CD4-positive, alpha-beta T cell treated with Interleukin-4 for 1 hour (primary cell): ENCODE measurements at places on chromosomes 2 and 18.
A peak's percentile ranks its signal among the peaks of the same experiment; 100 is the strongest.

DNA sequence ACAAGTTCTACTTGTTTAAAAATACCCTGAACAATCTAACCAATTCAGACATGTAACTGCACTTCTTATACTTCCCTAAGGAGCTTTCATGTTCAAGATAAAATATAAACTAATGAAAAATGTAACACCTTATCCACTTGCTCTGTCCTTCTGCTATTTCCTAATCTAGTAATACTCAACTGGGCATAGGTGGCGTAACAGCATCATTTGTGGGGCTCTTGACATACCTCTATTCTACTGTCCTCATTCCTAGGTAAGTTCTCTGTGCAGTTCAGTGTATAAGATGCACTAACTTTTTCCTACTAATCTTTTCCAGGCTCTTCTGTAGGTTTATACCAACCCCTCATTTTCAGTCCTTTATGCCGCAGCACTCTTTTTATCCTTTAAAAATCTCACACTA is 36.7 kb downstream of the PRKD3 start:
- peak; percentile 23 for DNase-seq

DNA sequence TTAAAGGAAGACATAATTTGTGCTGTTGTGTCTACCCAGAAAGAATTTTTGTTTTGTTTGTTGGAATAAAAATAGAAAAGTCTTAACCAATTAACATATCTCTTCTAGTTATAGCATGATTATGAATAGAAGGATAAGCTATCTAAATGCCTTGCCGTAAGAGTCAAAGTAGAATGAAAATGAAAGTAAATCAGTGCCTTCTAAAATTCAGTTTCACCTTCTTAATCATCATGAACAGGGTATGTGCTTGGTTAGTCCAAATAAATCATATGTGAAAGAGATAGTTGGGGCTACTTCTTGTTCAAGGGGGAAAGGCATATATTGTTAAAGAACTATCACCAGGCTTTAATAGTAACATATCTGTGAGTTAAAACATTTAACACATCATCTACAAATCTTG is 91.5 kb downstream of the GULP1 start:
- no peak for DNase-seq

- no peak for DNase-seq
Observed at GRCh38 chr2:70596739-70597138, 43.1 kb upstream of the TGFA start.

- peak; percentile 73 for DNase-seq
Observed at GRCh38 chr2:85405201-85406059, 4.7 kb downstream of the CAPG start.

DNA sequence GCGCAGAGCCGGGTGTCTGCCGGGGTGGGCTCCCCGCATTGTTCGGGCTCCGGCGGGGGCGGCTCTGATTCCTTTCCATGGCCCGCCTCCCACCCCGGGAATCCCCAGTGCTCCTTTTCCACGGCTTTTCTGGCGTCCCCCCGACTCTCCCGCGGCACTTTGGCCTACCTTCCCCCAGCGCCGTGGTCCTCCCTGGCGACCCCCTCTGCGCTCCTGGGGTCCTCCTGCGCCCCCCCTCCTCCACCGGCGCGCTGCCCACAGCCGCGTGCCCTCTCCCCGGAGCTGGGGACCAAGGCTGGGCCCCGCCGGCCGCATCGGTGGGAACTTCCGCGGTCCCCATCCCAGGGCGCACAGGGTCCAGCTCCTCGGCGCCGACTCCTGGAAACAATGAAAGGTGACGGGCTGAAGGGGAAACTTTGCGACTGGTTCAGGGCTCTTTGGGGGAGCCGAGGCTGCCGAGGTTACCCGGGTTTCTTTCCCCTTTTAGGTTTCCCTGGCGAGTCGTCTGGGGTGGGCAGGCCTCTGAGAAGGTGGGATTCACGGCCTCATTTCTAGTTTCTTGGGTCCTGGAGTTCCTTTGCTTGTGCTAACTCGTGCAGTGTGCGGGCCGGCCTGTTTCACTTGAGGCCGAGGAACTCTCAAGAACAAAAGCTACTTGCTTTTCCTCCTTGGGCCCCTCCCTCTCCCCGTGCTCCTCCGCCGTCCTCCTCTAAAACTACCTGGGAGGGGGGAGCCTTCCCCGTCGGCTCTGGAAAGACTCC is 2.2 kb downstream of the TGIF1 start:
- peak; percentile 38 for DNase-seq

DNA sequence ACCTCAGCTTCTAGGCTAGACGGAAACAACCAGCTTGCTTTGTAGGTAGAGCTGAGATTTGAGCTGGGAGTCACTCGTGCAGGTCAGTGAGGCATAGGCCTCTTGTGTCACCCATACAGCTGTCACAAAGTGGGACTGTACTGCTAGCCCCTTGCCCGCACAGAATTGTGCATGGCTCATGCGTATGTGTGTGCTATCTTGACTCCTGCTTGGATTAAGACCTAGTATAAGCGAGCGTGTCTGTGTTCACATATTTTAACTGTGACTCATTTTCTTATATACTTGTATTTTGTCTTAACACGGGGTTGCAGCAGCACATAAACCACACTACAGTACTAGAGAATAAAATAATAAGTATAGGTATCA is 20.1 kb downstream of the CEP68 start:
- no peak for DNase-seq

DNA sequence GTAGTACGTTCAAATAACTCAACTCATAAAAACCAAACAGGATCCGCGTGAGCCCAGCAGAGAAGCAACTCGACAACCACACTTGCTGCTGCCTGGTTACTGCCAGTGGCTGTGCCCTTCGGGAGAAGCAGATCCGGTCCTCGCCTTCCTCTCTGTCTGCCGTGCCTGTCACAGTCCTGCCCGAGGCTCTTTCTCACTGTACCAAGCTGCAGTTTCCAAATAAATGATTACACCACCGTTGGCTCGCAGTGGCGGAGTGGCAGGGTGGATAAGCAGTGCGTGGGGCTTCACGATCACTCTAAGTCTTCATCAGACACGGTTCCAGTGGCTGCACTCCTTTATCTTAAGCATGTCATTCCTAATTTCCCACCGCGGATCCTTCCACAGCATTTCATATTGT is 26.1 kb upstream of the SALL3 start:
- DNase-seq, result no peak

GRCh38 chr2:230520875-230521155 is 104.8 kb downstream of the SP100 start:
- DNase-seq, result no peak

DNA sequence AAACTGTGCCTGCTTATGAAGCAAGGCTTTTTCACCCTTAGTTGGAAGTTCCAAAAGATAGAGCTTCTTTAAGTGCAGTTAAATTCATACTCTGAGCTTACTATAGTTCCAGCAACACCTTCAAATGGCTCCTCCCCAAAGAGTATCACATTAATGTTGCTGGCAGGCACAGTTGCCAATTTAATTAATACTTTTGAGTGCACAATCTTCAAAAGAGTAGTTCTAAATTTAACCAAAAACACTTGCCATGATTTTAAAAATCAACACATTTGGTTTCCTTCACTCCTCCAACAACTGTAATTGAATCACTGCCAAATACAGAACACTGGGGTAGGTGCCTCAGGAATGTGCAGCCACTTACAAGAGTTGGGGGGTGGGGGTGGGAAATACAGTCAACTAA is 150.6 kb upstream of the UBE2E3 start:
- DNase-seq, result no peak

GRCh38 chr2:88698498-88699233 is 7.2 kb downstream of the RPIA start:
- DNase-seq, result no peak

GRCh38 chr2:15584767-15585469 is 6.8 kb upstream of the DDX1 start:
- no peak for DNase-seq

DNA sequence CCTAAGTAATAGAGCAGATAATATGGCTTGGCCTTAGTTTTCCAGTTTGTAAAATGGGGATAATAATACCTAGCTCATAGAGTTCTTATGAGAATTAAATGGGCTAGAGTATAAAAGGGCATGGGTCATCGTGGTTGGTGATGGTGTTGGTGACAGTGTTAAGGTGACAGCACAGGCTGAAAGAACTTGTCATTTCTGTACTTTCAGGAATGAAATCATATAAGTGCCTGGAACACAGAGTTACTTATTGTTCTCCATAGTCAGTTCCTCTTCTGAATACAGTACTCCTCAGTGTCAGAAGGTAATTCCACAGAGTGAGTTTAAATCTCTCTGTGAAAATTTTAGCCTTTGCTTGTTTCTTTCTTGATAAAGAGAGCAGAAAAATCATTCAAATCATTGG is 42.4 kb downstream of the KIF5C start:
- DNase-seq, result no peak

DNA sequence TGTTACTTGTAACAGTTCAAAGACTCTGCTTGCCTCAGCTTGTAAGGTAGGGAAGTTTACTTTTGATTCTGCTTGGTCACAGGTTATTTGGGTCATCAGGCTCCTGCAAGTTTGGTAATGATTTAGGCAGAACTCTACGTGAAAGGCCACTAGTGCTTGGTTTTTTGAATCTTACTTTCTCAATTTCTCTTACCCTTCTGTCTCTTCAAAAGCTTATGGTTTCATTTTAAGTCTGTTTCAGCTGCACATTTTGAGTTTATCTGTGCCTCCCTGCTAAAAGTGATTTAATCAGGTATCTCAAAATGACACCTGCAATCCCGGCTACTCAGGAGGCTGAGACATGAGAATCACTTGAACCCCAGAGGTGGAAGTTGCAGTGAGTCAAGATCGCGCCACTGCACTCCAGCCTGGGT is 26.3 kb upstream of the MOCOS start:
- DNase-seq, result no peak

DNA sequence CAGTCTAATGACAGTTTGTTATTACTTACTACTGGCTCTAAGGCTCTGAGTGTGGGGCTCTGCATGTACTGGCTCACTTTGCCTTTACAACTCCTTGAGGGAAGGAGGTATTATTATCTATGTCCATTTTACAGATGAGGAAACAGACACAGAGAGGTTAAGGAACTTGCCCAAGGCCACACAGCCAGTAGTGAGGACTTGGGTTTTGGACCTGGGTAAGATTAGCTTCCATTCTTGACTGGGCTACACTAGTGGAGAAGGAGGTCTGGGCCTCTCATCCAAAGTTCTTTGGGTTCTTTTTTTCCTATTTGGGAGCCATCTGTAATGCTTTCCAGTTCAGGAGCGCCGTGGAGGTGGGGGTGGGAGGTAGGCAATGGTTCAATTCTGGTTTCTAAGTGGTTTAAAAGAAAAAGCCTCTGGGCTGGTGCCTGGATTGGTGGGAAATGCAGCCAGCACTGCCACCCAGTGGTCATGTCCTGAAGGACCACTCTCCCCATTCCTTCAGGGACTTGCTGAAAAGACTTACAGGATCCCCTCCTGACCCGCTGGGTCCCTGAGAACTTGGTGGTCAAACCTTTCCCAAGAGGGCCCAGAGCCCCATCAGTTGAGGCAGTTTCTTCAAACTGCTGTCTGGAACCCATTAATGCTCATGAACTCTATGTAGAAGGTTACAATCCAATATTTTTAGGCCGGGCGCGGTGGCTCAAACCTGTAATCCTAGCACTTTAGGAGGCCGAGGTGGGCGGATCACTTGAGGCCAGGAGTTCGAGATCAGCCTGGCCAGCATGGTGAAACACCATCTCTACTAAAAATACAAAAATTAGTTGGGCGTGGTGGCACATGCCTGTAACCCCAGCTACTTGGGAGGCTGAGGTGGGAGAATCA is 38.6 kb upstream of the NOTO start:
- peak; percentile 66 for DNase-seq

- DNase-seq, result no peak
Observed at GRCh38 chr18:23591011-23591410, 4.7 kb upstream of the NPC1 start.

DNA sequence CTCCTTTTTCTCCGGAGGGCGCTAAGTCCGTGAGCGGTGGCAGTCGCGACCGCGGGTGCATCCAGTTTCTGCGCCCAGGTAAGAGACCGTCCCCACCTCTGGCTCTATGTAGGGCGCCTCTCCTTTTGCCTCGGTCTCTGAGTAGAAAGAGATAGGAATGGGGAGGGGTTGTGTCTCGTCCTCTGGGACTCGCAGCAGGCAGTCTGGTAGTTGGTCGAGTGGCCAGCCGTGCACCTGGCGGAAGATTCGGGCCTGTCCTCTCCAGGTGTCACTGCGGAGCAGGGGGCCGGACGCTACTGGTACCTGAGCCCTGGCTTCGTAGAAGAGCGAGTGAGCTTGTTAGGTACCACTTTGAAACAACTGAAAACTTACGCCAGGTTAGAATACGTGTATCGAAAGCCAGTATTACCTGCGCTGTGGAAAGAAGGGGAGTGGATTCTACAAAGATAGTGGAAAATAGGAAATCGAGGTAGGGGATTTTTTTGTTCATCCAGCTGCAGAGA is 403 bp downstream of the MAP2 start:
- peak; percentile 12 for DNase-seq

DNA sequence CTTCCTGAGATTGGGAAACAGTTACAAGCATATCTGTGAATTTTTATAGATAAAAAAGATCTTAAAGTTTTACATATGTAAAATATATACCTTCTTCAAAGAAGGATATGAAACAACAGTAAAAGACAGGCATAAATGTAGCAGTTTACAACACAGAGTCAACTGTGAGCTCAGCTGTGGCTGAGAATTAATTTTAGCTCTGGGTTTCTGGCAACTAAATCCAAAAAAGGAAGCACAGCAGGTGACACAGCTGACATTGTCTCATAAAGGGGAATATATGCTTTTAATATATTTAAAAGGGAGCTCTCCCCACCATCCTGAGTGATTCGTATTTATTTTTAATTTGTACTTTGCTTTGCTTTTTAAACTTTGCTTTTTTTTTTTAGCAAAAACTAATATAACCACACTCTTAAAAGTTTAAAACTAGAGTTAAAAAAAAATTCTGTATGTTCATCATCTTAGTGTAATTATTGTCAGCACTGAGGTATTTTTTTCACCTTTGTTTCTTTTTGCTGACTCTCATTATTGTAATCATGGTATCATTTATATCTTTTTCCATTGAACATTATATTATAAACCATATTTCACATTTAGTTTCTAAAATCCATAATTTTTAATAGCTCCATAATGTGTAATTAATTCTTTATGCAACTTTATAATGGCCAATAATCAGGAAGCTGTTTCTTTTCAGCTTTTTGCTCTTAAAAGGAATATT is 6.7 kb downstream of the TUBB6 start:
- DNase-seq, result no peak

DNA sequence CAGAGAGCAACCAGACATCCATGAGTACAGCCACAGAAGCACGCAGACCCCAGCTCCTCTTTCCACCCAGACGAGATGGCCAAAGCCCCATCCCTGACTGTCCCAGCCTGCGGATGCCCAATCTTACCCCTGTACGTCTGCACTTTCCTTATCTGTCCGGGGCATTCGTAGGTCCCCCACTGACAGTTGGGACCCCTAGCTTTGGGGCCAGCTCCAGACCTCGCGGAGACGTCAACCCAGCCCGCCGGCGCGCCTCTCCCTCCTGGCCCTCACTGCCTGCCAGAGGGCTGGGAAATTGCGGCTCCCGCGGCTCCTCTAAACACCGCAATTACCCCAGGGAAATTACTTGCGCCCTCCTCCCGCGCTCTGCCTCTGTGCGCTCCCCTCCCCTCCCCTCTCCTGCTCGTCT is 2.3 kb downstream of the ECEL1 start:
- no peak for DNase-seq

- DNase-seq, result no peak
Observed at GRCh38 chr2:101698014-101698843, 722 bp downstream of the MAP4K4 start.

GRCh38 chr2:163733301-163733938 is 2.4 kb downstream of the FIGN start:
- no peak for DNase-seq

- DNase-seq, result no peak
Observed at GRCh38 chr2:213172641-213173040, 21.2 kb upstream of the IKZF2 start.

GRCh38 chr18:11289248-11289647 is 139.9 kb upstream of the PIEZO2 start:
- DNase-seq, result no peak
